Suppressor macrophage treated with lipopolysaccharide for 4 hours (primary cell): ENCODE measurements at places on chromosomes 11 and 22.

DNA sequence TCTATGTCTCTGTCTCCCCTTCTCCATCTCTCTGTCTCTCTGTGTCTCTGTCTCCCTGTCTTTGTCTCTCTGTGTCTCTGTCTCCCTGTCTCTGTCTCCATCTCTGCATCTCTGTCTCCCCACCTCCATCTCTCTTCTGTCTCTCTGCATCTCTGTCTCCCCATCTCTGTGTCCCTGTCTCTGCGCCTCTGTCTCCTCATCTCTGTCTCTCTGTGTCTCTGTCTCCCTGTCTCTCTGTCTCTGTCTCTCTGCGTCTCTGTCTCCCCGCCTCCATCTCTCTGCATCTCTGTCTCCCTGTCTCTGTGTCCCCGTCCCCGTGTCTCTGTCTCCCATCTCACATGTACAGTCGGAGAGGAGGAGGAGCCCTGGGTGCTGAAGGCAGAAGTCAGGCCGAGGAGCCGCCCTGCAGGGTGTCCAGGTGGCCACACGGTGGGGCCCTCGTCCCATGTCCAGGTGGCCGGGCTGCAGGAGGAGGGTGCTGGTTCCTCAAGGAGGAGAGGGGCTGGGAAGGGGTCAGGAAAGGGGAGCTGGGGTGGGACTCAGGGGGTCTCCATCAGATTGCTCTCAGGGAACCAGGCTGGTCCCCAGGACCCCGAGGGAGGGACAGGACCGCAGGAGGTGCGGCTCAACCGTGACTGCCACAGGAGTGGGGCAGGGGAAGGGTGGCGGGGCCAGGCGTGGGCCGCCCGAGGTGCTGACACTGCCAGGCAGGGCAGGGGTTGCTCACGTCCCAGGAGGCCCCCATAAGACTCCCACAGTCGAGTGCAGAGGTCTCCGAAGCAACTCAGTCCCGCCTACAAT is 25.6 kb upstream of the TH start:
- DNase-seq: peak; percentile 84

DNA sequence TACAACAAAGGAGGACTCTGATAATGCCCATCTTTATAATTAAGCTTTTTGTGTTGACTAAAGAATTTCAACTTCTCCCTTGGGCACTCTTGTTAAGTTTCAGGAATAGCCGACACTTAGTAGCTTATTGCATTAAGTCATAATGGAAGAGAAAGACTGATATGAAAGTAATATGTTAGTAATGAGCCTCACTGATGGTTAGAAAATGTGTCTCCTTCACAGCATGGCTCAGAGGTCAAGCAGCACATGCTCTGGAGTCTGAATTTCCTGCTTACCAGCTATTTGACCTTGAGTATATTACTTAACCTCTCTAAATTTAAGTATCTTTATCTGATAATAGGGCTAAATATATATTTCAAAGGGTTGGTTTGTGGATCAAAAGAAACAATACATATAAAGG is 39.0 kb downstream of the PDGFD start:
- DNase-seq: no peak

- no peak for DNase-seq
Measured at GRCh38 chr22:36323855-36324331, 63.9 kb downstream of the MYH9 start.

- DNase-seq: peak; percentile 35
Measured at GRCh38 chr11:789943-790342, at the start of gene CEND1. Gene CEND1, minus strand, starts transcription at chr11:790090. Its CDS starts 1,514 bp downstream, at chr11:788576.

DNA sequence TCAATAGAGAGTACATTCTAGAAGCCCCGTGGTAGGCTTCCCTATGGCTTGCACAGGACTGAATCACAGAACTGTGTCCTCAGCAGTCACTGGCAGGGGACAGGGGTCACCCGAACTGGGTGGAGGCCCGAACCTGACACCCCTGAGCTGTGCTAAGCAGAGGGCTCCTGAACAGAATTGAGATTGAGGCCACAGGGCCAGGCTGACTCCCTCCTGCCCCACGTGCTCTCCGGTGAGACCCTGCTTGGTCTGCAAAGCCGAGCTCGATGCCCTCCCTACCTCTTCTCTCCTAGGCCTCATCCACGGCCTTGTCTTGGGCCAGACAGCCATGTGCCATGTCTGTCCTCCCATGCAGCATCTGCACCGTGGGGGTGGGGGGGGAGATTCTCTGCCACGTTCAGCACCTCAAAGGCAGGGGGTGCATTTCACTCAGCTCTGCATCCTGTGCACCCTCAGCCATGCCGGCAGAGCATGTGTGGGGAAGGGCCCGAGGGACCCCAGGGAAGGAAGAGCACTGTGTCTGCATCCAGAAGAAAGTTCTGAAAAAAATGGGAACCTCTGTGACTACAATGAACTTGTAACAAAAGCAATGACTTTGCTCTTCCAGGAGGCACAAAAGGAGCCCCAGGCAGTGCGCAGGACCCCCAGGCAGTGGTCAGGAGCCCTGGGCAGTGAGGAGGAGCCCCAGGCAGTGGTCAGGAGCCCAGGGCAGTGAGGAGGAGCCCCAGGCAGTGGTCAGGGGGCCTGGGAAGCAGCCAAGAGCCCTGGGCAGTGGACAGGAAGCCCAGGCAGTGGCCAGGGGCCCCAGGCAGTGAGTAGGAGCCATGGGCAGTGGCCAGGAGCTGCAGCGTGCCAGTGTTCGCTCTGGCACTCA is 76.7 kb upstream of the SEPTIN5 start:
- no peak for DNase-seq

DNA sequence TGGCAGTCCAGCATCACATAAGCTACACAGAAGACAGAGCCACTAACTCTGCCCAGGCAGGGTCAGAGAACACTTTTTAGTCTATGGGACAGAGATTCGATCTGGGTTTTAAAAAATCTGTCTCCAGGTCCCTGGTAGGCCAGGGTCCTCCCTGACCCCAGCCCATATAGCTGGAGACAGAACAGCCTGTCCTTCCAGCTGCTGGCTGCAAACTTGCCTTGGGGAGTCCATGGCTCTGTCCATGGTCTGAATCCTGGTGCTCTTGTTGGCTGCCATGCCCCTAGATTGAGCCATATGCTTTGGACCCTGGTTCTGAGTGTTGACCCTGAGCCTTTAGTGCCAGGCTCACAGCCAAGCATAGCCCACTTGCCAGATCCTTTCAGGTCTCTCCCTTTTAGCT is 13.3 kb upstream of the LIPT2 start:
- no peak for DNase-seq

DNA sequence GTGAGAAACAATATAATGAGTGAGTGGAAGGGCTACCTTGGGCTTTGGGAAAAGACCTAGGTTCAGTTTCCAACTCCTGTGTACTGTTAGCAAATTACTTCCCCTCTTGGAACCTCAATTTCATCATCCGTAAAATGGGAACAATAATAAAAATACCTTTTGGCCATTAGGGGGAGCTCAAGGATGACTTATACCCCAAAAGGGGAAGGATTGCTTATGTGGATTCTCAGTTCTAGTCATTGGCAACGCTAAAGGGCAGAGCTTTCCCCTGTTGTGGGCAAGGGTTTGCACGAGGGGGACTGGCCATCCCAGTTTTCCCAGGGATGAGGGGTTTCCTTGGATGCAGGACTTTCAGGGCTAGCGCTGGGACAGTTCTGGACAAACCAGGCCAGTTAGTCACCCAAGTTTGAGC is 3.1 kb upstream of the COMMD9 start:
- DNase-seq: peak; percentile 87

- no peak for DNase-seq
Measured at GRCh38 chr11:83456075-83456474, 169.9 kb upstream of the CCDC90B start.

DNA sequence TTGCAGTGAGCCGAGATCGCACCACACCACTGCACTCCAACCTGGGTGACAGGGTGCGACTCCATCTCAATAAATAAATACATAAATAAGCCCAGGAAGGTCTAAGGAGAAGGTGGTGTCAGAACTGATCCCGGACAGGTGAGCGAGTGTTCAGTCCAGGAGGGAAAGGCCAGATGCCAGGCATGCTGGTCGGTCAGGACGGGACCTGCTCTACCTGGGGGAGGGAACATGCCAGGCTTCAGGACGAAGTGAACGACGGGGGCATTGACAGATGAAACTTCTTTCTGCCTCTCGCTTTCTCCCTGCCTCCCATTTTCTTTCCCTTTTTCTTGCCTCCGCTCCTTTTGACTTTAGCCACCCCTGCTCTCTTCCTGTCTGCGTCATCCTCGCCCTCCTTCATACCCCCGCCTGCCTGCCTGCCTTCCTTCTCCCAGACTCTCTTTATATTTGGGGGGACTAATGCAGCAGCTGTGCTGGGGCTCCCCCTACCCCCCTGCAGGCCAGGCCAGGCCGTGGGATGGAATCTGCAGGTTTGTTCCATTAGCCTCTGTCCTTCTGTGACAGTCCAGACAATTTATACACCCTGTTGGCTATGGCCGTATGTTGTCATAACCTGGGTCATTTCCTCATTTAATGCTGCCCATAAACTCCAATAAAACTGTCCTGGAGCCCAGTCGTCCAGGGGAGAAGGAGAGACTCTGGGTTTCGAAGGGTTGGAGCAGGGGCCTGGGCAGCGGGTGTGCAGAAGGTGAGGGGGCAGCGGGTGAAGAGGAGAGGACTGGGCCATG is 209.2 kb upstream of the TBCEL start:
- no peak for DNase-seq

DNA sequence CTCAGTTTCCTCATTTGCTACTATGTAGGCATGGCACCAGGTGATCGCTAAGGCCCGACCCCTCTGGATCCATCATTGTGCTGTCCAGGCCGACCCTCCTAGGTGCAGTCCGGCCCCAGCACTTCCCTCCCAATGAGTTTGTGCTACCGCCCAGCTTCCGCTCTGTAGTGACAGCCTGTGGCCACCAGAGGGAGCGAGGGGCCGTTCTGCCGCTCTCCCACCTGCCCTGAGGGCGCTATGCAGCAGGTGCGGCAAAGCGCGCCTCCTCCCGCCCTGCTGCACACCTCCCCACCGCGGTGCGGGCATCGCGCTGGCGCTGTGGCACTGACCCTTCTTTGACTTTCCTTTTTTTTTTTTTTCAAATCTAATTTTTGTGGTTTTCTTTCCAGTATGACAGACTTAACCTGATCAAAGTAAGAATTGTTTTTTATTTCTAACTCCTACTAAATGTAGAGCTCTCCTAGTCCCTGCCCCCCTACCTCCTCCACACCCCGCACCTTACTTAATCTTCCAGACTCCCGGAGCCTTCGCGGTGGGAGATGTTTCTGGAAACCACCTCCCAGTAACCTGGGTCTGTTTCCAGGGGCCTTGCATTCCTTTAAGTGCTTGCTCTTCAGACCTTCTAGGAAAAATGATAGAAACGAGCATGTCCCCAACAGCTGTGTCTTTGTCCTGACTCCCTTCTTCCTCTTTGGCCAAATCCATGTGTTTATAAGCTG is 73.7 kb downstream of the SCN3B start:
- peak; percentile 59 for DNase-seq

DNA sequence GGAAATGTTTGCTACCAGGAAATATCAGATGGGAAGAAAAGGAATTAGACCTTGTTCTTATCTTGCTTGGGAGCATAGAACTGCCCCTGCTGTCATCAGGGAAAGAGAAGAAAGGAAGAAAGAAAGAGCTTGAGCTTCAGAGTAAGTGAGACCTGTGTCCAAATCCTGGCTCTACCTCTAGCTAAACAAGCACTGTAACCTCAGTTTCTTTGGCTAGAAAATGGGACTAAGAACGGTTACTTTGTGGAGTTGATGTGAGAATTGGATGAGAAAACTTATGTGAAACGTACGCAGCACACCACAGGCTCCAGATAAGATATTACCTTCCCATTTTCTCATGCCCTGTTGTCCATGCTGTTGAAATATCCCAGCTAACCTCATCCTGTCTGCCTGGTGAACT is 57.1 kb upstream of the CREB3L1 start:
- no peak for DNase-seq

DNA sequence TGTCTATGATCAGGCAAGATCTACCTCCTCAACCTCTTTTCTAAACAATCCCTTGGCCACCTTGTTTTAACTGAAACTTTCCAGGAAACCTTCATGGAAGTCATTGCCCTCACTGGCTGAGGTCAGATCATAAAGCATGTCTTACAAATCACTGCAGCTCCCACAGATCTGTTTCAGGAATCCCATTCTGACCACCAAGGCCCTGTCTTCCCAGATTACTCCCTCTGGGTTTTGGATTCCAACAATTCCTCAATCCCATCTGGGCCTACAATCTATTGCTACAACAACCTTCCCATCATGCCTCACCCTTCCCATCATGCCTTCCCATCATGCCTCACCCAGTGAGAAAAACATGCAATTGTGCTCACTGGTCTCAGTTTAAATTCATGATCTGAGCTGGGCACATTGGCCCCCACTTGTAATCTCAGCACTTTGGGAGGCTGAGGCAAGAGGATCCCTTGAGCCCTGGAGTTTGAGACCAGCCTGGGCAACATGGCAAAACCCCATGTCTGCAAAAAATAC is 15.9 kb downstream of the ADAMTS15 start:
- no peak for DNase-seq

- peak; percentile 80 for DNase-seq
Measured at GRCh38 chr22:17119481-17120202, 1.5 kb downstream of the TMEM121B start.

- DNase-seq: no peak
Measured at GRCh38 chr11:10441091-10441490, 14.0 kb upstream of the AMPD3 start.

- no peak for DNase-seq
Measured at GRCh38 chr11:2649848-2650247, 49.9 kb downstream of the KCNQ1OT1 start.

DNA sequence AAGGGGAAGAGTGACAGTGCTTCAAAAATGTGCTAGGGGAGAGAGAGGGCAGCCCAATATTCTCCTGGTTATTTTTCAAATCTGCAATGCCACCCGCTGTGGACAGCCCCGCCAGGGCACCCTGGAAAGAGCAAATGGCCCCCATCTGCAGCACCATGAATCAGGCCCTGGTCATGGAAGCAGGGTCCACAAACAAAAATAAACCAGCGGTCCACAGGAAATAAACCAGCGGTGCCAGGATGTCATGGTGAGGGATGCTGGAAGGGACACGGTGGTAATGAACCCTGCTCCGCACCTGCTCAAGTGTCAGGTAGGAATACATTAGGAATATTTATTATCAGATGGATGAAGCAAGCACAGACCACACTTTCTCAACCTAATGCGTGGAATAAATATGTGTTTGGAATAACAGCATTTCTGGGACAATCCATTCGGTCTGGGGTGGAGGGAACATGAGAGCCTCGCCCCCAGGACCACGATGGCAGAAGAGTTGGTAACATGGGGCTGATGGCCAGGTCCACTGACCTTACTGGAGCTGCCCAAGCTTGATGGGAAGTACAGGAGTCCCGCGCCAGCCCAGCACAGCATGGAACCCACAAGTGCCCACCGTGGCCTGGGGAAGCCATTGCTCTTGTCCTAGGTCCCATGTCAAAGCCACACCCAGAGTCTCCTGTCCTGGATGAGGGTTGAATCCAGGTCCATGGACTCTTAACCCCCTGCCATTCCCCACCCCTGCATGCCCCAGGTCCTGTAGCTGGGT is 181.7 kb downstream of the BRD1 start:
- DNase-seq: no peak

DNA sequence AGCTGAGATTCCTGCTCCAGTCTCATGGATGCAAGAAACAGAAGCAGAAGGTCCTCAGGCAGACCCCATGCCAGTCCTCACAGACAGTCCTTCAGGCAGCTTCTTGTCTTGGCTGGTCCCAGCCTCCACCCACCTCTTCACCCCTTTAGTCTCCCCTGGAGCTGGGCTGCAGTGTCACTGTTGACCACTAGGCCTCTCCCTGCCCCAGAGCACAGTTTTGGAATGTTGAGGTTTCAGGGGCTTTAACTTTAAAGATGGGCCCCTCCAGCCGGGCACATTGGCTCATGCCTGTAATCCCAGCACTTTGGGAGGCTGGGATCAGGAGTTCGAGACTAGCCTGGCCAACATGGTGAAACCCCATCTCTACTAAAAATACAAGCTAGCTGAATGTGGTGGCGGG is 39.5 kb upstream of the GCAT start:
- DNase-seq: no peak
